OCI-M1 (cell line): ENCODE measurements at places on chromosomes 1 and 21.

DNA sequence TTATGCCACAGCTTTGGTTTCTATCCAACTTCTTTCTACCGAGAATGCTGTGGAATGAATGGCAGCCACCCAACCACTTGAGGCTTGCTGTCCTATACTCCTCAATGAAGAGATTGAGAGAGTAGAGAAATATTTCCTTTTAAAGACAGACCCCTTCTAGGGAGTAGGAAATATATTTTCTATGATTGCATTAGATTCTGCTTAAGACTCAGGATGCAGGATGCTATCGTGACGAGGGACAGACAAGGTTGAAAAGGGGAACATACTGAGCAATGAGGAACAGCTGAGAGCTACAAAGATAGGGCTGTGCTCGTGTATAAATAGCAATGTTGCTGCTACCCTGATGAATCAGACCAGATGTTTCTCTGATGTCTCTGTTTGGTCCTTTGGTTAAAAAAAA, 7.1 kb upstream of the RASAL2 start:
- DNase-seq: peak; percentile 43

DNA sequence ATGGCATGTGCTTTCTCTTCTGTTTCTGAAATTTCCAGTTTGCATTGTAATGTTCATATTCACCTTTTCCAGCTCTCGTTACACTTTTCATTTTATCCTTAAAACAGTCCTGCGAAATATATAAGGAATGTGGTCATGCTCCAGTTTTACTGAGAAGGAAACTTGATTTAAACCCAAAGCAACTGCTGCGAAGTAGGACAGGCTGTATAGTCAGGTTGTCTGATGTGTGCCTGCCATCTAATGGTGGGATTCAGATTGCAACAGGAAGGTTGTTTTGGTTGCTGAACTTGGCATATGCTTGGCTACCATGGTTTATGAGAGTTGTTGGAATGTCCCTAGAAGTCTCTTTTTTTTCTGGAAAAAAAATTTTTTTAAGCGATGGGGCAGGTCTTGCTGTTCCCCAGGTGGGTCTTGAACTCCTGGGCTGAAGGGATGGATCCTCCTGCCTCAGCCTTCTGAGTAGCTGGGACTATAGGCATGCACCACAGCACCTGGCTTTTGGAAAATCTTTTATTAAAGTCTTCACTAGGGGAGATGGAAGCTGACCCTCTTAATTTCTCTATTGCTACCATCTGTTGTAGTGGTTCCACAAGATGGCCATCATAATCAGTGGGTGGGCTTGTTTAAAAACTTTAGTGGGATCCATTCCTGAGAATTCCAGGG, 86.9 kb downstream of the UCK2 start:
- peak; percentile 86 for DNase-seq

DNA sequence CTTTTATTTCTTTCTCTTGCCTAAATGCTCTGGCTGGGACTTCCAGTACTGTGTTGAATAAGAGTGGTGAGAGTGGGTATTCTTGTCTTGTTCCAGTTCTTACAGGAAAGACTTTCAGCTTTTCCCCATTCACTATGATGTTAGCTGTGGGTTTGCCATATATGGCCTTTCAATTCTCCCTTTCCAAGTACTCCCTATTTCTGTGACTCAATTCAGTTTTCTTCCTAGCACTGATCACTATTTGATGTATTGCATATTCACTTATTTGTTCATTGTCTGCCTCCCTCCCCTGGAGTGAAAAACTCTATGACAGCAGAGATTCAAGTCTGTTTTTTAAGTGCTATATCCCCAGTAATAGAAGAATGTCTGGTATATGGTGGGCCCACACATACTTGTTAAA, 618.2 kb upstream of the CAMK1G start:
- DNase-seq: peak; percentile 13

DNA sequence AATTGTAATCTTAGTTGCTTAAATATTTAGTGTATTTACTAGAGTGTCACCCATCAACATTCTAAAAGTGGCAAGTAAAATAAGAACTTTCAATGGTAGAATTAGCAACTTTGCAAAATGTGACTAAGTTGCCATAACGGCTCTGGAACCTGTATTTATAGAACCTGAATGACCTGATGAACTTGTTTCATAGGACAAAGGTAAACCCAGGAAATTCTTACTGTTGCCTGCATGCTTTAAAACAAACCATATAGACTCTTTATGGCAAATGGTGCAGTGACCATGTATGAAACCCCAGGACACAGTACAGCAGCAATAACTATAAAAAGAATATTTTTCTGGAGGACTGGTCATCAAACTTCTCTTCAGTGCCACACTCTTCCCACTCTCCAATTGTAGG, 22.9 kb downstream of the AK2 start:
- no peak for DNase-seq

DNA sequence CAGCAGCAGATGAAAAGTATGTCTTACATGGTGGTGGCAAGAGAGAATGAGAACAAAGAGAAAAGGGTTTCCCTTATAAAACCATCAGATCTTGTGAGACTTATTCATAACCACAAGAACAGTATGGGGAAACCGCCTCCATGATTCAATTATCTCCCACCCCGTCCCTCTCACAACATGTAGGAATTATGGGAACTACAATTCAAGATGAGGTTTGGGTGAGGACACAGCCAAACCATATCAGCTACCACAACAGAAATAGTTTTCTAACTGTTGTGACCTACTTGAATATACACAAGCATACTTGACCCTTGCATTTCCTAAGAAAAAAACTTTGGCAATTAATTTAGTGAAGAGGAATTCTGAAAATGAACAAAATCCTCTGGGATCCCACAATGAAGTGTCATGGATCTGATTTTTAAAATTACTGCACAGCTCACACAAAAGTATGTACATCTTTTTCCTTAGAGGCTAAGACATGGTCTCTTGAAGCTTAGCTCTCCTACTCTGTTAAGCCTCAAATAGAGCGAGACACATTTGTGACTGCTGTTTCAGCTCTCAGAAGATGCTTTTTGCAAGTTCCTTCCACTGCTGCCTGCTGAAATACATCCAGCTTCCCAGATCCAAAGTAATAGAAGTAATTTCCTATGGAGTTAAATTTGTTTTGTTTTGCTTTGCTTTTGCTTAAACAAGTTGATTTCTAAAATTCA, 265.8 kb downstream of the DPYD start:
- DNase-seq: peak; percentile 22

GRCh38 chr1:22739648-22740385, 29.2 kb downstream of the EPHB2 start:
- no peak for DNase-seq

DNA sequence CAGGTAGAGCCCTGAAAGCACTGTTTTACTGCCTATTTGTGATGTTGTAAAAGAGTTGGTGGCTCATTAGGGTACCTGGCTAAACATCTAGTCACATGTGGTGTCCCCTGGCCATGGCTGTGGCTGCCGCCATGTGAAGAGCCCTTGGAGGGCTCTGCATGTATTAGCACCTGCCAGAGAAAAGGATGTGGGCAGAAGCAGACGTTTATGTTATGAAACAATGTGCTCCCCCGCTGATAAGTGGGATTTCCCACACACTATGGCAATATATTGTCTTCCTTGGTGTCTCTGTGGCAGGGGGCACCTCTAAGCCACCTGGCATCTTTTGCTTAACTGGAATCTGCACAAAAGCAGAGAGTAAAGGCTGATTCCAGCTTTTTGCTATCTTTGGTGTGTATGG, 9.6 kb downstream of the TENT5C start:
- no peak for DNase-seq

DNA sequence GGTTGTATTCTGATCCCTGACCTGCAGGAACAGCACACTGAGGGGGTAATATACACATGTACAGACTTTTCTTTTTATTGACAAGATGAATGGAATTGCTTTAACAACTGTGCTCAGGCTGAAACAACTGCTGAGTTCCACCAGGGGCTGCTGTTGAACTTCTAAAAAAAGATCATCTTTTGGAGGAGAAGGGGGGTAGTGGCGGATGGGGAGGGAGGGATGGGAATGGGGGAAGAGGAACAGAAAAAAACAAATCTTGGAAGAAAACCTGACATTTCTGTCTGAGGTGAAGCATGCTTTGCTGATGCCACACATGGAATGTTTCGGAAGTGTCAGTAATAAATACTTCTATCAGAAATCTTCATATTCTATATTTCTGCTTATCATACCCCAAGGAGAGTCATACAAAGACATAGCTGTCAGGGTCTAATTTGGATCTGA, 75.0 kb downstream of the RWDD3 start:
- DNase-seq: peak; percentile 59

GRCh38 chr1:3660704-3661103, 8.4 kb downstream of the TP73 start:
- peak; percentile 9 for DNase-seq

- DNase-seq: no peak
Measured at GRCh38 chr1:67285780-67286488, 21.7 kb upstream of the IL12RB2 start.

- DNase-seq: peak; percentile 91
Measured at GRCh38 chr1:36248250-36248894, 24.1 kb downstream of the THRAP3 start.

- DNase-seq: peak; percentile 29
Measured at GRCh38 chr1:239819096-239819495, 272.6 kb upstream of the FMN2 start.

GRCh38 chr1:86906419-86906818, 7.5 kb downstream of the SELENOF start:
- peak; percentile 24 for DNase-seq

GRCh38 chr1:212166644-212167043, 118.6 kb upstream of the PPP2R5A start:
- no peak for DNase-seq

DNA sequence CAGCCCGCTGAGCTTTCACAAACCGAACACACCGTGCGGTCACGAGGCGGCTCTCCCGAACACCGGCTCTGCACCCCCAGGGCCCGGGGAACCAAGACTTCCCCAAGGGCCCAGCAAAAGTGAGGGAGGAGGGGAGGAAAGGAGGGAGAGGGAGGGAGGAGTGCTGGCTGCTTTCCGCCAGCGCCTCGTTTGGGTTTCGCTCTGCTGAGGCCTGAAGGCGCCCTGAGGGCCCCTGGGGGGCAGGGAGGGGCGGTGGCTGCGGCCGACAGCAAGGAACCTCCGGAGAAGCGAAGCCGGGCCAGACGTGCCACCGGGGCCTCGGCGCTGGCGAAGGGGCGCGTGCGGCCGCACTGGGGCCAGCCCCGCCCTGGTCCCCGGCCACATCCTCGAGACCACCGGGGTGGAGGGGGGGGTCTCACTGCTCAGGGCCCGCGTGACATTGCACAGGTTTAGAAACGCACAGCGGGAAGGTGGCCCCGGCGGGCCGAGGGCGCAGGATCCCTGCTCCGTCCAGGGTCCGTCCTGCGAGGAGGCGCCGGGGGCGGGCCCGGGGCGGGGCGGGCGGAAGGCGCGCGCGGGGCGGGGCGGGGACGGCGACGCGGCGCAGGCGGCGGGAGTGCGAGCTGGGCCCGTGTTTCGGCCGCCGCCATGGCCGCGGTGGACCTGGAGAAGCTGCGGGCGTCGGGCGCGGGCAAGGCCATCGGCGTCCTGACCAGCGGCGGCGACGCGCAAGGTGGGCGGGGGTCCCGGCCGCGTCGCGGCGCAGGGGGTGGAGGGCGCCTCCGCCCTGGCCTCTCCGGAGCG, at the start of gene PFKL:
Gene PFKL (plus strand): TSS at position 596 of the 804 bp plus-strand sequence. CDS start 53 bp downstream, at position 649.
- peak; percentile 86 for DNase-seq

DNA sequence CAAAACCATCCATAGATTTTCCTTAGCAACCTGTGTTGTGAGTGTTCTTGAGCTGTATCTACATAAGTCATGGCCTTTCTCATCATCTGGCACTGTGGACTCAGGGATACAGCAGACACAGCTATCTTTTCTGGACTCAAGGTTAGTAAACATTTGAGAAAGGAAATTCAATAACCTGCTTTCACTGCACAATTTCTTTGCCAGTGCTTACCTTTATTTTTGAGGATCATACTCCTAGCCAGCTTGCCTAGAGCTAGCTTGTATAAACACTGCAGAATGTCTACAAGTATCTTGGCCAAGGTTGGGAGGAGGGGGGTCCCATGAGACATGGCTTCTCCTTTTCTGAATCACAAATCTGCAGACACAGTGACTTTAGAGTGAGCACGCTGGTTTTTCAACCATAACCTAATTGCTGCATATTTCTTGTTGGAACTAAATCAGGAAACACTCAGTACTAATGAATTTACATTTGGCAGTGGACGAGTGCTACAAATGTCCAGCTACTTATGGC, 27.2 kb downstream of the ADAMTS5 start:
- no peak for DNase-seq

DNA sequence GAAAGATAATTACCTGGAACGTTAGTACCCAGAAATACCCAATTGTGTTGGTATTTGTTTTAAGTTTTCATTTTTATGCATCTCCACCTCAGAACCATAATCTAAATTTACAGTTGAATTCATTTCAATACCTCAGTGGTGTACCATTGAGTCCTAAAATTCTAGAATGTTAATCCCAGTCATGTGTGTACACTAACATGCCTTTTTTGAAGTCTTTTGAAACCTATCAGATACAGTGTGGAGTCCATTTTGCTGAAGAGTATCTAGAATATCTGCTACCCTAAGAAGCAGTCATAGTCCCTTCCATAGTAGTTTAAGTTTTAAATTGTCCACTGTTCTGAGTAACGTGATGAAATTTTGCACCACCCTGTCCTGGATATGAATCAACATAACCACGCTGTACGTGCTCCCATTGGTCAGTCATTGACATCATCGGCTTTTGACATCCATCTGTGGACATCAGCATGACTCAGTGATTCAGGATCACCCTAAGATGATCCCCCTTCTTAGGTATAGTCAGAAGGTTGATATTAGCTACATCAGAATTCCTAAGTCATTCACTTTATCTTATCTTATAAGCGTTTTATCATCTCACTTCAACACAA, 7.5 kb upstream of the ASH1L start:
- no peak for DNase-seq

DNA sequence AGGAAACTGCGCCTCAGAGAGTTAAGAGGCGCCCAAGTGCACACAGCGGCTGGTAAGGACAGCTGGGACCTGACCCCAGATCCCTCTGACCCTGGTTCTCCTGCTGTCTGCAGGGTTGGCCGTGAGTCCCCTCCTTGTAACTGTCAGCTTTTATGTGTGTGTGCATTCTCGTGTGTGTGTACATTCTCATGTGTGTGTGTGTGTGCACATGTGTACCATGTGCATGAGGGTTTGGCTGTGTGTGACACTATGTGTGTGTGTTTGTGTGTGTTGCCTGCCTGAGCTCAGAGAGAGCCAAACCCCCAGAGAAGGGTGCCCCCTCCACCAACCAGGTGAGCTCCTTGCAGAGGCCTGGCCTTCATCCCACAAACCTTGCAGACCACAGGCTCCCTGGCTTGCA, 25.9 kb upstream of the EFHD2 start:
- no peak for DNase-seq
